ENCODE measurements at places on chromosomes 7 and 10. TPM values are rescaled to one million over a fixed set of nuclear protein-coding genes. Genes with fewer than 3 reads are reported as not detected.

ACHE gene
- total RNA-seq, result 0.18 TPM

LMOD2 gene
- not detected for total RNA-seq

FZD1 gene
- 2.2 TPM for total RNA-seq

TMEM236 gene
- total RNA-seq, result 0.19 TPM

UCMA gene
- not detected for total RNA-seq

OR2A42 gene
- total RNA-seq, result 0.09 TPM

RSPH10B gene
- total RNA-seq, result 0.09 TPM
